ENCODE measurements at places on chromosomes 7 and 10.

GRCh38 chr10:88832376-88832775 lies 19.3 kb downstream of the ANKRD22 start:
- no peak for DNase-seq

- no peak for DNase-seq
Observed at GRCh38 chr10:128599030-128599429, 472.8 kb upstream of the MKI67 start.

DNA sequence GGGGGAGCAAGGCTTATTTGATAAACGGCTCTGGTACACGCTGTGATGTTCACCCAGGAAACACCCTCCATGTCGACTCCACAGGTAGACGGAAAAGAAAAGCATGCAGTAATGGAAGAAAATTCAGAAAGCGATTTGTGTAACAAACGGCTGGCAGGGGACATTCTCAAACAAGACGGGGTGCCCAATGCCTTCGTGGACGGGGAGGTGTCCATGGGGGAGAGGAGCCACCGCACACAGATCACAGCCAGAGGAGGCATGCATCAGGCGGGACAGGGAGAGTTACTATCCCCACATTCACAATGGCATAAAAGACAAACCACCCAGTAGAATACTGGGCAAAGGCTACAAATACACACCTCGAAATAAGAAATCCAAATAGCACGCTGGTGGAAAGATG lies 20.1 kb downstream of the CNPY1 start:
- DNase-seq, result no peak

DNA sequence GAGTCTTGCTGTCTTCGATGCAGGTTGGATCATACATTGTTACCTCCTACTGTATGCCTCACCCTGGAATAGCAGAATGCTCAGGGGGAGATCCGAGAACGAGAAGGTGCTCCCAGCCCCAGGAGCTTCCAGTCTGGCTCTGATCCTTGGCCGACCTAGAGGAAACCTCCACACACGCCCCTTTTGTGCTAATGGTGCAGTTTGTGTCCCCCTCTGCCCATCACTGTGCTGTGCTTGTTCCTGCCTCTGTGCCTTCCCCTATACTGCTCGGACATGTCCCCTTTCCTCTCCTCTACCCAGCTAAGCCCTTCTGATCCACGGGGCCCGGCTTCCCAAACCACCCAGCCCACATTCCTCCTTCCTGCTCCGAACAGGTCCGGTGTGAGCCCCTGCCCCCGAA lies 32.5 kb downstream of the ZNF775 start:
- no peak for DNase-seq

DNA sequence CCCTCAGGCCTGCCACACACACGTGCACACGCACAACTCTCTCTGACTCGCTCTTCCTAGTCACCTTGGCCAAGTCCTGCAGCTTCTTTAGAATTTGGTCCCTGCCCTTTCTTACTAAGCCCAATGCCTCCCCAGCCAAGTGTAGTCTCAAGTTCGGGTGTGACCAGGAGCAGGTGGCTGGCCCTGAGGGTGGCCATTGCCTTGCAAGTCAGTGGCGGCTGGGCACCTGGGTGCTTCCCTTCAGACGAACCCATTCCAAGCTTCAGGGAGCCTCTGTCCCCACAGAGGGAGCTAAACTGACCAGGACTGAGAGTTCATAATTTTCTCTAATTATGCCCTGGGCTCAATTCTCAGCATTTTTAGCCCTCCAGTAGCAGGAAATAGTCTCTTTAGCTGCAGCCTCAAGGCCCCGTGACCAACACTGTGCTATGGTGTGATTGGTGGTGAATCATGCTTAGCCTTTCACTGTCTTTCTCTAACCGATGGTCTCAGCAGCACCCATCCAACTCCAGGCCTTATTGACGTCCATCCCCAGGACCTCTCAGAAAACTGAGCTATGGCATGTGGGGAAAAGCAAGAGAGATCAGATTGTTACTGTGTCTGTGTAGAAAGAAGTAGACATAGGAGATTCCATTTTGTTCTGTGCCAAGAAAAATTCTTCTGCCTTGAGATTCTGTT lies 34.7 kb upstream of the FXYD4 start:
- DNase-seq, result no peak

- DNase-seq, result peak; percentile 86
Observed at GRCh38 chr7:79452032-79452494, 1.4 kb downstream of the MAGI2 start.

DNA sequence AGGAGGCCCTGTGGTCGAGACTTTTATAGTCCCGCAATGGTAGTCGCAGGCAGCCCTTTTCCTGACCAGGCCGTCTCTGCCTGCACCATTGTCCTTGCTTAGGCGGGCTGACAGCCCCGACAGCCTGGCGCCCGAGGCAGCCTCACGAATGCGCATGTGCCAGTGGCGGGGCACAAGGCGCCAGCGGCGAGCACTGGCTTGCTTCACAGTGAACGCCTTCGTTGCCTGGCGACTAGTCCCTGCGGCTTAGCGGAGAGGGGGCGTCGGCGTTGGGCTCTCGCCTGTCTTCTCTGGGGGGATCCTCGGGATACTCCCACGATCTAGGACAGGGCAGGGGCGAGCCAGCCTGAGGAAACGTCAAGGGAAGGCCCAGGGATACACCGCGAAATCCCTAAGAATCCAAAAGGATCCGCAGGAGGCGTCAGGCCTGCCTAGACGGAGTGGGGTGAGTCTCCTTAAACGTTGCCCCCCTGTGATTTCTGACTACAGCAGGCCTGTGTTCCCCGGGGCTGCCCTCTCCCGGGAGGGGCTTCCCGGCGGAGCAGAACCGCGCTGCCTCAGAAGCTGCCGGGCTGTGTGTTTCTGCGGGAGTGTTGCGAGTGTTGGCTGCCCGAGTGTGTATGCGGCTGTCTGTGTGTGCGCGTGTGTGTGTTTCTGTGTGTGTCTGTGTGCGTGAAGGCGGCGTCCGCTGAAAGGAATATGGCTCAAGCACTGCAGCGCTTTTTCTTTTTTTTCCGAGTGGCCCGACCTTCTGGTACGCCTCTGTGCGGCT lies 20.5 kb upstream of the ZNF273 start:
- peak; percentile 18 for DNase-seq

GRCh38 chr7:125450749-125451148 lies 521.1 kb upstream of the POT1 start:
- DNase-seq, result no peak

DNA sequence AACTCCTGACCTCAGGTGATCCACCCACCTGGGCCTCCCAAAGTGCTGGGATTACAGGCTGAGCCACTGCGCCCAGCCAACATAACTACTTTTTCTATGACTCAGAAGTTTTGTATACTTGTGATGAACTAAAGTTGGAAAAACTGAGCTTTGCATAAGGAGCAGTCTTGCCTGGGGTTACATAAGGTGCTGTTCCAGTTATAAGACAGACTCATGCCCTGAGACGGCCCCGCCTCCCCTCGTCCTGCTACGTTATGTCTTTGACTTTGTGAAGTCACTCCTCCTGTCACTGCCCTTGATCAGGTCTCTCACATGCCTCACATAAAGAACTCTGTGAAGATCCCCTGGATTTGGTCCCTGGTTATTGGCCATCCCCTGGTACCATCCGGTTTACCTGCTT lies 40.4 kb upstream of the OPN4 start:
- DNase-seq, result no peak

GRCh38 chr10:7046615-7047014 lies 364.2 kb downstream of the SFMBT2 start:
- DNase-seq, result no peak

- DNase-seq, result no peak
Observed at GRCh38 chr7:134842886-134843430, 63.5 kb downstream of the CALD1 start.

DNA sequence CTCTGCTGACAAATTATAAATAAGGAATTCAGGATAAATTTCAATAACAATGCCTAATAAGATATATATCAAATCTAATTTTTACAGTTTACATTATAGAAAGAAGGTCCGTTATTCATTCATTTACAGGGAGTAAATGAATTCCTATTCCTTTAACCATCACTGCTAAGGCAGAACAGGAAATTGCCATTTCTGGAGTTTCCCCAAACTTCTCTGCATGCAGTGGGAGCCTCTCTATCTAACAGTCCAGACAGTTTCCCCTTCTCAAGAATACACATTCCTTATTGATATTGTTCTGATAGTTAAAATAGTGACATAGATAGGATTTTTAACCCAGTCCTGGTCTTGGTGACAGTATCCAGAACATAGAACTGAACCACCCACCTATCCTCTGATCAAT lies 24.3 kb downstream of the MKI67 start:
- no peak for DNase-seq

GRCh38 chr10:71995887-71996575 lies 31.8 kb downstream of the CHST3 start:
- DNase-seq, result no peak

- no peak for DNase-seq
Observed at GRCh38 chr7:119037941-119038340, 813.4 kb downstream of the ANKRD7 start.

- peak; percentile 83 for DNase-seq
Observed at GRCh38 chr10:70903262-70903921, 15.0 kb upstream of the PCBD1 start.

DNA sequence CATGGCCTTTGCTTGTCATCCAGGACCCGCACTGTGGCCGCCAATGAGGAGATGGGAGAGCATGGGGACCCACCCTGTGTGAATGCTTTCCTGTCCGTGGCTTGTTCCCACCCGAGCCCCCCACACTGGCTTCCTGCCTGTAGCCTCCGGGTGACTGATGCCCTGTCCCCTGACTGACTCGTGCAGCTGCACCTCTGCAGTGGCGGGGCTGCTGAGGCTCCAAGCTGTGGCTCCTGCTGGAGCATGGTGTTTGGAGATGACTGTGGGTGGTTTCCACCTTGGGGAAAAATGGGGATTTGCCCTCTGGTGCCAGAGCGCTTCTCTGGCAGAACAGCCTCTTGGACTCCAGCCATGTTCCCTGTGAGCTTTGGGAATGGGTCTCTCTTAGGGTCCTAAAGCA lies 2.1 kb downstream of the CAMK1D start:
- no peak for DNase-seq

DNA sequence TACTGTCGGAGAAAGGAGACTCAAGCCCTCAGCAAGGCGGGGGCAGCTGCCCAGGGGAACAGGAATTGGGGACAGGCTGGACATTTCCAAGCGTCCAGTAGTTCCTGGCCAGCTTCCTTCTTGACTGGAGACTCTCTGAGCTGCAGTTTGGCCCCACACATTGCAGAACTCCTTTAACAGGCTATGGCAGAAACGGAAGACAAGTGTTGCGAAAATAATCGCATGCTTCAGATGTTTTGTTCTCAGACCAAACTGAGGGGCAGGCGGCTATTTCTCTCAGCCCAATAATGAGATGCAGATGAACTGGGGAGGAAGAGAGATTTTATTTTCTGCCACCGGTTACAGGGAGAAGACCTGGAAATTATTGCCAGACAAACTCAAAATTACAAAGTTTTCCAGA lies 88.0 kb upstream of the PFKP start:
- no peak for DNase-seq

DNA sequence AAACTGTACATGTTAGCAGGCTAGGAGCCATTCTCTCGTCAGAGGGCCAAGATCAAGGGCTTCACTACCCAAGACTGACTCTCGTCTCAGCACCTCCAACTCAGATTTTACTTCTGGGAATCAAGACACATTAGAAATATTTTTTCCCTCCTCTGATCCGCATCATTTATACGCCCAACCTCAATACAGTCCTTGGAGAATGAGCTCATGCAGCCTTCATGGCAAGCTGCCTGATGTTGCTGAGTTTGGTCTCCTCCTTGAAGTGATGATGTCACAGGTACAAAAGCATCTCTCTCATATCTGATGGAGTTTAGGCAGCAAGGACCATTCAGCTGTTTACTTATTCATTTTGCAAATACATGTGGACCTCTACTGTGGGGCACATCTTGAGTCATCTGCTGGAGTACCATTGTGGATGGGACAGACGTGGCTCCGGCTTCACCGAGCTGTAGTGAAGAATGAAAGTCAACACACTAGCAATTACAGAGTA lies 114.0 kb downstream of the BMPER start:
- no peak for DNase-seq

GRCh38 chr10:86793696-86794095 lies 37.3 kb downstream of the BMPR1A start:
- no peak for DNase-seq

GRCh38 chr7:1314021-1314907 lies 81.6 kb downstream of the UNCX start:
- peak; percentile 17 for DNase-seq

- DNase-seq, result peak; percentile 29
Observed at GRCh38 chr10:68330852-68331454, 911 bp upstream of the HNRNPH3 start.

- no peak for DNase-seq
Observed at GRCh38 chr10:119521443-119522204, 20.9 kb downstream of the RGS10 start.

GRCh38 chr7:64314566-64314965 lies 805 bp downstream of the ZNF736 start:
- no peak for DNase-seq

DNA sequence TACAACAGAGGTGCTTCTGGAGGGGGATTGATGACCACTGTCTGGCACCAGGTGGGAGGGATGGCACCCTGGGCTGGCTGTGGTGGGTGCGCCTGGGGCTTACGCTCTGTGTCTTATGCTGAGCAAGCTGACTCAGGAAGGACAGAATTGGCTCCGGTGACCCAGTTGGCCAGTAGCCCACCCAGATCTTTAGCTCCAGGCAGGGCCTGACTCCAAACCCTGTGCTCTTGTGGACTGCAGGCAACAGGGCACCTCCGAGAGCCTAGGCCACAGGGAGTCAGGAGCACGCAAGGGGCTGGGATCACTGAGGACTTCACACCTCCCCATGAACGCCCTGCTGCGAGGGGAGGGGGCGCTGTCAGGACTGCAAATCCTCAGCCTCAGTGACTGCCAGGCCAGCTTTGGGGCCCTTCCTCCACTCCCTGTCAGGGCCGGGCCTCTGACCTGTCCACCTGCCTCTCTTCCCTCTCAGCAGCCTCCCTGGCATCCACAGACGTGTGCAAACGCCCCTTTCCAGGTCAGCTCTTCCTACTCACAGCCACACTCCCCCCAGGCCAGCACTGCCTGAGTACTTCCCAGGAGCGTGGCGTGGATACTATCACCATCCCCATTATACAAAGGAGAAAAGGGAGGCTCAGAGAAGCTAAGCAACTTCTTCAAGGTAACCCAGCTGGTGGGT lies 118.7 kb downstream of the SLIT1 start:
- DNase-seq, result no peak

DNA sequence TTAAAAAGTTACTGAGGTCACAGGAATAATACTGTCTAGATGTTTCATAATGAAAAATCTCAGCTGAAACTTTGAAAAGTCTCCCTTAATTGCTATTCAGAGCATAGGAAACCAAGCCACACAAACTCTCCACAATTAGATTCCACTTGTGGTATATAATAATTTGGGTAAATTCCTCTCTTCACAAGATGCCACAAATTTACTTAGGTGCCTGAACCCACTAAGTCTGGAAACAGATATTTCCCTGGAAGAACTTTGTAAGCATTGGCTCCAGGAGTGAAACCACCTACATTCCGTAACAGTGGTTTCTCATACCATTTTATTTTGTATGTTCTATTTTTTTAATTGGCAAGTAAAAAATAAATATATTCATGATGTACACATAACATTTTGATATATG lies 493.4 kb downstream of the SEMA3D start:
- no peak for DNase-seq

All from H9 (cell line).